ENCODE measurements at places on chromosomes 16 and 17.
A peak's percentile ranks its signal among the peaks of the same experiment; 100 is the strongest.

GRCh38 chr16:17295948-17296347, 174.8 kb downstream of the XYLT1 start:
- DNase-seq: no peak

DNA sequence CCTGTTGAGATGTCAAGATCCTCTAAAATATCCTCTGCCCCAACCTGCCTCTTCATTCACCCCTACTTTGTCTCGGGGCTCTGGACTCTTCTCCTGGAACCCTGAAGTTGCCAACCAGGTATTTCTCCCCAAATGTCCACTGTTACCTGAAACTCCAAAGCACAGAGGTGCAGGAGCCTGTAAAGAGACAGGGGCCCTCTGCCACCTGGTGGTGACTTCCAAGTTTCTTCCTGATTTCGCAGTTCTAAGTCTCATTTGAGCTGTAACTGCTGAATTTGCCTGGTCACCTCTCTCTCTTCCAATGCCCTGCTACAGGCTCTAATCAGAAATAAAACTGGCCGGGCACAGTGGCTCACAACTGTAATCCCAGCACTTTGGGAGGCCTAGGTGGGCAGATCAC, 77.1 kb upstream of the RCVRN start:
- DNase-seq: no peak

- DNase-seq: no peak
Measured at GRCh38 chr17:57676543-57676942, 68.6 kb downstream of the CCDC182 start.

- no peak for DNase-seq
Measured at GRCh38 chr16:24140730-24141129, 115.4 kb upstream of the CACNG3 start.

DNA sequence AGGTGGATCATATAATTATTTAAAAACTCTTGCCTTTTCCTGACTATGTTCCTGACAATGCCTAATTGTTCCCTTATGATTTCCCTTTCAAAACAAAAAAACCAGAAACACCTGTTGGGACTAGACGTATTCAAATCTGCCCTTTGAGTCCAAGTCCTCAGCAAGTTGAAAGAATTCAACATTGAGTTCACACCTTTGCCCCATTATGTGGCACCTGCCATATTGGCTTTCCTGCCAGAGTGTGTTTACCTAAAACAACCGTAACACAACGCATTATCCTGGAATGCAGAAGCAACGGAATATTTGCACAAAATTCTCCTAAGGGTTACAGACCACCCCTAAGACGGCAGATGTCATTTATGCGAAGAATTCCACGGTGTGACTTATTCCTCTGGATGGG, 105.9 kb downstream of the ZFHX3 start:
- DNase-seq: no peak

DNA sequence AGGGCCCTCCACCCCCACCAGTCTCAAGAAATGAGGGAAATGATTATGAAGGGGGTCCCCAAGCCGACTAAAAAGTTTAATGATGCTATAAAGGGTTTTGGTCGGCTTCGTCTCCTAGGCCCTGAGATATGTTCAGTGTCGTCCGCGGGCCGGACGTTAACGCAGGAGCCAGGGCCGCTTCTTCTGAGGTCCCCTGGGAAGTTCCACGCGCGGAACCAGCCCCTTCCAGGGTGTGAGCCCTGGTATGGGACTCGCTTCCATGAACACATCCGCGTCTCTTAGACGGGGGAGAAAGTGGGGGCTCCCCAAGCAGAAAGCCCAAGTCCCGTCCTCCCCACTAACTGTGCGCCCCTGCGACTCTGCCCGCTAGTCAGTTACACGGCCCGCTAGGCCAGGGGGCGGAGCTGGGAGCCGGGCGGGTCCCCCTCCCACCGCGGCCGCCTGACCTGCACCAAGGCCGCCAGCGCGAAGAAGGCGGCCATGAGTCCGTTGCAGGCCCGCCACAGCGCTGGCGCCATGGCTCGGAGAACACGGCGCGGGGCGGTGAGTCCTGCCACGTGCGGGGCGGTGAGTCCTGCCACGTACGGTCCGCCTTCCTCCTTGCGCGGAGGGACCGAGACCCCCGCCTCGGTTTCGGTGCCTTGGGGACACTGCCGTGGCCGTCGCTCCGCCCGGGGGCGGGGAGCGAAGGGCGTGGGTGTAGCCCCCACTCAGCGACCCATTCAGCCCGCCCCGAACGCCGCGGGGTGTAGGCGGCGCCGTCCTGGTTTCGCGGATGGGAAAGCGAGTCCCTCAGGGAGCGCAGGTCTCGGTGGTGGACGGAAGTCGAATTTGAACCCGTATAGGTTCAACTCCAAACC, at the start of gene TMEM220:
Gene TMEM220 (minus strand): TSS at position 690 of the 860 bp plus-strand sequence. CDS start 172 bp downstream, at position 518.
- peak; percentile 12 for DNase-seq

- DNase-seq: no peak
Measured at GRCh38 chr17:55710829-55711496, 11.7 kb downstream of the TMEM100 start.

DNA sequence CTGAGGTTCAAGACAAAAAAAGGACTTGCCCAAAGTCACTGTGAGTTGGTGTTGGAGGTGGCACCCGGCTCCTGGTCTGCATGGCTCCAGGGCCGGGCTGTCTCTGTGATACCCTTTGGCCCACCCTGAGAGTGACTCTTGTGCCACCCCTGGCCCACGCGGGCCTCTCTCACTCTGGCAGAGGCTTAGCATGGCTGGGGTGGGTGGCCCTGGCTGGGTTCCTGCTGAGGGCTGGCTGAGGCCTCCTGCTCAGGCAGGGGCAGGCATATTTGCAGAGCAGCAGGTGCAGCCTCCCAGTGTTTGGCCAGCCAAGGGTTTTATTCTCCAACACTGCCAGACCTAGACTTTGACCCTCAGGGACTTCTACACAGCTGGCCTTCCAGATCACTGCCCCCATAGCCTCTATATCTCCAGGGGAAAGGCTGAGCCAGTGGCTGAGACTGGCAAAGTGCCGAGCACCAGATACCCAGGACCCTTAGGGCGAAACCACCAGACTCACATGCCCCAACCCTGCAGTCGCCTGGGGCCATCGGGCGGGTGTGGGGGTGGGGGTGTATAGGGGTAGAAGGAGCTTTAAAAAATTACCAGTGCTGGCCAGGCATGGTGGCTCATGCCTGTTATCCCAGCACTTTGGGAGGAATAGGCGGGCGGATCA, 21.5 kb upstream of the ADGRG1 start:
- DNase-seq: no peak

DNA sequence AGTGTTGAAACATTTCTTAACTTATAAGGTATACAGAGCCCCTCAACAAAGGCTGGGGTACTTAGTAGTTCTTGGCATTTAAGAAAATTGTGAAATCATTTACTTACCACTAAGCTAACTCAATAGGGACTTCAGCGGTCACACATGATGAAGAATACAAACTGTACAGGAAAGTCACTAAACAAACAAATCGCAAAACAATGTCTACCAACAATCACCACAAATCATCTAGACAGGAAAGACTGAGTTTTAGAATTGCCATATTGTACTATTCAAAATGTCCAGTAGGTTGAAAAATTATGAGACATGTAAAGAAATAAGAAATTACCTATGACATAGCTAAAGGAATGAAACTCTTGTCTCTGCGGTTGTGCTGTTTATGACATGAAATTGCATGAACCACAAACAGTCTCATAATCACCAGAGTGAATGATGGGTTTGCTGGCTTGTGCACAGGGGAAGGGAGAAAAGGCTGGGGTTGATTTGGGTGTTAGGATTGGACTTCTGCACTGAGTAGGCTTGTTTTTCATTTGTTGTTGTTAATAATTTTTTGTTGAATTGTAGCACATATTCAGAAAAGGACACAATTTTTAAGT, 441.1 kb upstream of the MON1B start:
- DNase-seq: no peak

GRCh38 chr17:2801841-2802240, 5.6 kb downstream of the RAP1GAP2 start:
- DNase-seq: no peak

DNA sequence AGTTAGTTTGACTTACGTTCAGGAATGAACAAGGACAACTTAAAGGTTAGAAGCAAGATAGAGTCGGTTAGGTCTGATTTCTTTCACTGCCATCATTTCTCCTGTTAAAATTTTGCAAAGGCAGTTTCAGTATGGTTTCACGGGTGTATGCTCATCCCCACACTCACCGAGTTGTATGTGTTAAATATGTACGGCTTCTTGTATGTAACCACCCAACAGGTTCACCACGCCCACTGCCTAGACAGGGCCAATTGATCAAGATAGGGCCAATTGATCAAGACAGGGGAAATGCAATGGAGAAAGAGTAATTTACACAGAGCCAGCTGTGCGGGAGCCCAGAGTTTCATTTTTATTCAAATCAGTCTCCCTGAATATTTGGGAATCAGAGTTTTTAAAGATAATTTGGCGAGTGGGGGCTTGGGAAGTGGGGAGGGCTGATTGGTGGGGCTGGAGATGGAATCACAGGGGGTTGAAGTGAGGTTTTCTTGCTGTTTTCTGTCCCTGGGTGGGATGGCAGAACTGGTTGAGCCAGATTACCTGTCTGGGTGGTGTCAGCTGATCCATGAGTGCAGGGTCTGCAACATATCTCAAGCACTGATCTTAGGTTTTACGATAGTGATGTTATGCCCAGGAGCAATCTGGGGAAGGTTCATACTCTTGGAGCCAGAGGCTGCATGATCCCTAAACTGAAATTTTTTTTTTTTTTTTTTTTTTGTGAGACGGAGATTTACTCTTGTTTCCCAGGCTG, 62.4 kb upstream of the PLCG2 start:
- no peak for DNase-seq

GRCh38 chr17:64282753-64283080, 19.7 kb upstream of the TEX2 start:
- no peak for DNase-seq

DNA sequence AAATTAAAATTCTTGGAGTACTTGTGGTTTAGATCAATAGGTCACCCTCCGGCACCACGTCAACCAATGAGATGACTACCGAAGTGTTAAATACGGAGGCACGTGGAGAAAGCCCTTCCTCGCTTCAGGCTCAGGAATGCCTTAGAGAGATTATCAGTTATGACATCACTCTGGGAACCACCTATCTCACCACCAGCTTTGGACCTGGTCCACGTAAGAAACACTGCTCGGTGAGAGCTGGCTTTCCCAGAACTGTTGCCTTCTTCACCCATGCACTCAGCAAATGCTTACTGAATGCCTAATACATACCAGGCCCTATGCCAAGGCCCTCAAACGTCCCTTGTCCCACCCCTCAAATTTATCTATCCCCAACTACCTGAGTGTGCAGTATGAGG, 71.3 kb downstream of the SMG6 start:
- DNase-seq: no peak

DNA sequence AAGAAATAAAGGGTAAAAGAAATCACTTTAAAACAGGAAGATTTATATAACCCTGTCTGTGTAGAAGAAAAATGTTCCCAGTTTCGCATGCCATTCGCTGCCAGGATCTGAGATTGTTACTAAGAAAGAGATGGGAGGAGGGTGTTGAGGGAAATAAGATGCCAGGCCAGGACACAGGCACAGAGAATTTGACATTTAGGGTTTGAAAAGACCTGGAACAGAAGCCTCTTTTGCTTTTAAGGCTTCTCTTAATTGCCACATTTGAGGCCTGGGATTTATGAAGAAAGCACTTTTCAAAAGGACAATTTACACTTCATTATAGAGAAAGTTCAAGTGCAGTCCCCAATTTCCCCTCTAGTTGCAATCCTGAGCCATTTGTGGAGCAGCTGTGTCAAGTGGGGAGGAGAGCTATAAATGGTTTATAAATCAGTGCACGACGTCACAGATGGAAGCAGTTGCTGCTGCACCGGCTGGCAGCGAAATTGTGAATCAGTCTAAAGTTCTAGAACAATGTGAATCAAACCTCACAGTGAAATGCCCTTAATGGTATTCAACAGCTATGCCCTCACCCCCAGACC, 26.5 kb upstream of the C16orf87 start:
- DNase-seq: no peak

DNA sequence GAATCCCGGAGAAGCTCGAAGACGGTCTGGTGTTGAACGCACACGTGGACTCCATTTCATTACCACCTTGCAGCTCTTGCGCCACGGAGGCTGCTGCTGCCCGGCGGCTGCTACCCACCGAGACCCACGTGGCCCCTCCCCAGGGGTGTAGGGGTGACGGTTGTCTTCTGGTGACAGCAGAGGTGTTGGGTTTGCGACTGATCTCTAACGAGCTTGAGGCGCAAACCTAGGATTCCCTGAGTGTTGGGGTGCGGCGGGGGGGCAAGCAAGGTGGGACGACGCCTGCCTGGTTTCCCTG, 1.7 kb upstream of the CBX4 start:
- no peak for DNase-seq

DNA sequence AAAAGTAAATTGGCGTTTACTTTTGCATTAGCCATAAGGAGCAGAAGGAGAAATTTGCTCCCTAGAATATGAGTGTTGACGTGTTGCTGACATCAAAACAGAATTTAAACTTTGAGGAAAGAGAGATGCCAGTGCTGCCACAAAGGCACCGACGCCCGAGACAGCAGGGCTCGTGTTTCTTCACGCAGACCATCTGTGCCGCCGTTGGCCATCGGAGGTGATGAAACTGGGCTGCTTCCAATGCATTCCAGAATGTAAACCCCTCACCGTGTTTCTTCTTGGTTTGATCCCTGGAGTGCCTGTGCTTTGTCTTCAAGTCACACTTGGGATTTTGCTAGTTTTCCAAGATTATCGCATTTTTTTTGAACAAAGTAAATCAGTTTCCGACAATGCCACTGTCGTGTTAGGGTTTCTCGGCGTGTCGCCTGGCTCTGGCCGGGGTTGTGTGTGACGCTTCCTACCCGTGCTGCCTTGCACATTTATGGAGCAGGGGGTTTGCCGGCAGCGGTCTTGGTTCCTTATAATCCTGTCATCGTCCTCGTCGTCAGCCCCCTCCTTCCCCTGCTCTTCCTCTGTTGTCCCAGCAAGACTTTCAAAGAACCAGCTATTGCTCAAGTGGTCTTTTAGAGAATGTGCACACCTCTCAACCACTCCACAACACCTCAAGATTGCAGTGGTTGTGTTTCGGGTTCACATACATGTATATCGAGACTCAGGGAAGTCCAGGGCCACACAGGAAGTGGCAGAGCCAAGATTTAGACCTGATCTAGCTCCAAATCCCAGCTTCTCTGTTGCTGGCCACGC, 103.9 kb downstream of the METRNL start:
- no peak for DNase-seq

DNA sequence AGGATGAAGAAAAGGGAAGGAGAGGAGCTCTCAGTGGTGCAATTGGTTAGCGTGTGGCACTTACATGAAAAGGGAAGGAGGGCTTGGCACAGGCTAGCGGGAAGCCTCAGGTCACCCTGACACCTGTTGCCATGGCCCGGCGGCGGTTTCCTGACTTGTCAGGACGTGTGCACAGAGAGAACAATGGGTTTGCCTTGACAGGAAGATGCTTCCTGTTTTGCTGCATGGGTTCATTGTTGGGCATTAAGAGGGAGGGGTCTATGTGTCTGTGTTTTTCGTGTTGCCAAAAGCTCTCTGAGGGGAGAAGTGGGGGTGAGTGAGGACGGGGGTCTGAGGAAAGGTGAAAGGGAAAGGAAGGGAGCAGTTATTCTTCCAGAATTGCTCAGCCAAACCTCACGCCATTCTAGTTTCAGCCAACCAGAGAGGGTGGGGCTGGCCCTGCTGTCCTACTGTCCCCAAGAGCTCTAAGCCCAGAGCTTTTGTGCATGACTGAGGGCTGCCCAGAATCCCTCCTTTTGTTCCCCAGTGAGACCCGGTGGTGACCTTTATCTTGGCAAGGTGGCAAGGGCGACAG, 17.1 kb upstream of the CCR7 start:
- DNase-seq: no peak

Measured in stimulated activated CD8-positive, alpha-beta memory T cell treated with anti-CD3 and anti-CD28 coated beads, Interleukin-2, amount 100 ng/mL, for 1 hour (primary cell).